ENCODE measurements at places on chromosomes 1 and 21.

DNA sequence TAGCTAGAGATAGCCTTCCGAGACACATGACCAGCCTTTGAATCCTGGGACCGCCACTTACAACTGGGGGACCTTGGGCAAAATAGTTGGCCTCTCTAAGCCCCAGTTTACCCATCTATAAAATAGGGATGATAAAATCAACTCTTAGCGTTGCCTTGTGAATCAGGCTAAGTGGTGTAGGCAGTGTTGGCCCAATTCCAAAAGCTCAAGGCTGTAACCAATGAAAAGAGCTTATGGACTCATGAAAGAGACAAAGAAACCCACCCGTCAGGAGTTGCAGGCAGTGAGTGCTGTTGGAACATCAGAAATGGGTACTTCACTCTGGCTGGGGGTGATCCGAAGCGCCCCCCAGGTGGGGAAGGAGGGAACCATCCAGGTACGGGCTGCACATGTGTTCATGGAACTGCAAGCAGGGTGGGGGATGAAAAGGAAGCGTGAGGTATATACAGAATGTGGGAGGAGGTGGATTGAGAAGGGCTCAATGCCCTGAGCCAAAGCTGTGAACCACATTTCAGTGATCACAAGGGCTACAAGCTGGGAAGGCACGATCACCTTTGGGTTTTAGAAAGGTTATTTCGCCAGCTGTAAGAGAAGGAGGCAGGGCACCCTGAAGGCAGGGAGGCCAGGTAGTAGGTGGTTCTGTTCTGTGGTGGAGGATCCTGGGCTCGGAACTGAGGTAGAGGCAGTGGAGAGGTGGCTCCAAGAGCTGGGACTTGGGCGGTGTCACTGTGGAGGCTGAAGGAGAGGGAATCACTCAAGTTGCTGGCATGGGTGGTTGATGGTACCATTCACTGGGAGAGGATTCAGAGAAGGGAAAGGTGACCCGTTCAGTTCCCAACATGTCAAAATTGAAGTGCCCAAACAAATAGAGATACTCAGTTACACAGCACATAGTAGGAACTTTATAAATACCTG lies 11.4 kb upstream of the KIAA1614 start:
- DNase-seq, result no peak

DNA sequence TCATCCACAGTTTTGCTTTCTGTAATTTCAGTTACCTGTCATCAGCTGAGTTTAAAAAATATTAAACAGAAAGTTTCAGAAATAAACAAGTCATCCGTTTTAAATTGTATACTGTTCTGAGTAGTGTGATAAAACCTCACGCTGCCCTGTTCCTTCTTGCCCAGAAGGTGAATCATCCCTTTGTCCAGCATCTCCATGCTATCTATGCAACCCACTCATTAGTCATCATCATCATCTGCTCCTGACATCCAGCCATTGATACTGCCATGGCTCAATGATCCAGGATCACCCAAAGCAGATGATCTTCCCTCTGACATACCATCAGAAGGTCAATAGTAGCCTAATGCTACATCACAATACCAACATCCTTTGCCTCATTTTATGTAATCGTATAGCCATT lies 198.3 kb downstream of the SLC44A5 start:
- DNase-seq, result no peak

DNA sequence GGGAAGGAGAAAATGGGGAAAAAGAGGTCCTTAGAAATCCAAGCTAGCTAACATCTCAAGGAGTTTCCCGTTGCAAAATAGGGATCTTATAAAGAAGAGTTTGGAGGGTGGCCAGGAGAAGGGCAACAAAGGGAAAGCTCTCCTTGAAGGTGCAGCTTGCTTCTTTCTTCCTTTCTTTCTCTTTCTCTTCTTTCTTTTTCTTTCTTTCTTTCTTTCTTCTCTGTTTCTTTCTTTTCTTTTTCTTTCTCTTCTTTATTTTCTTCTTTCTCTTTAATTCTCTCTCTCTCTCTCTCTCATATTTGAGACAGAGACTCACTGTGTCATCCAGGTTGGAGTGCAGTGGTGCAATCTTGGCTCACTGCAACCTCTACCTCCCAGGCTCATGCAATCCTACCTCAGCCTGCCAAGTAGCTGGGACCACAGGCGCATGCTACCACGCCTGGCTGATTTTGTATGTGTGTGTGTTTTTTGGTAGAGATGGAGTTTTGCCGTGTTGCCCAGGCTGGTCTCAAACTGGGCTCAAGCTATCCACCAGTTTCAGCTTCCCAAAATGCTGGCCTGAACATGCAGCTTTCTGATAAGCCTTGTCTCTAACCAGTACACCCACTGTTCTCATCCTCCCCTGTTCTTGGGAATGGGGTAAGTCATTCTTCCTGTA lies 44.4 kb downstream of the RNF11 start:
- no peak for DNase-seq

DNA sequence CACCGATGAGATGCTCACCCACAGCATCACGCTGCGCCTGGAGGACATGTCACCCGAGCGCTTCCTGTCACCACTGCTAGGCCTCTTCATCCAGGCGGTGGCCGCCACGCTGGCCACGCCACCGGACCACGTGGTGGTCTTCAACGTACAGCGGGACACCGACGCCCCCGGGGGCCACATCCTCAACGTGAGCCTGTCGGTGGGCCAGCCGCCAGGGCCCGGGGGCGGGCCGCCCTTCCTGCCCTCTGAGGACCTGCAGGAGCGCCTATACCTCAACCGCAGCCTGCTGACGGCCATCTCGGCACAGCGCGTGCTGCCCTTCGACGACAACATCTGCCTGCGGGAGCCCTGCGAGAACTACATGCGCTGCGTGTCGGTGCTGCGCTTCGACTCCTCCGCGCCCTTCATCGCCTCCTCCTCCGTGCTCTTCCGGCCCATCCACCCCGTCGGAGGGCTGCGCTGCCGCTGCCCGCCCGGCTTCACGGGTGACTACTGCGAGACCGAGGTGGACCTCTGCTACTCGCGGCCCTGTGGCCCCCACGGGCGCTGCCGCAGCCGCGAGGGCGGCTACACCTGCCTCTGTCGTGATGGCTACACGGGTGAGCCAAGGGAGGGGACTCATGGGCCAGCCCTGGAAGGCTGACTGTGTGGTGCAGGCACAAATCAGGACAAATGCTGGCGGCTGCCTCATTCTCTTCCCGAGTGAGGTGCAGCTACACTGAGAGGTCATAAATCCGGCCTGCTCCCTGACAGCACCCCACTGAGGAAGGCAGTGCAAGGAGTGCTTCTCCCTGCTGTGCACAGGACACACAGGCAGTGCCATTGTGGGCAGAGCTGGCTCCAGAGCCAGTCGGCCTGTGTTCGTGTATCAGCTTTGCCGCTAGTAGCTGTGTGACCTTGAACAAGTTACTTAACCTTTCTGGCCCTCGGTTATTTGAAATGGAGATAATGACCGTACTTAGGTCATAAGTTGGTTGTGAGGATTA lies 9.4 kb downstream of the CELSR2 start:
- no peak for DNase-seq

DNA sequence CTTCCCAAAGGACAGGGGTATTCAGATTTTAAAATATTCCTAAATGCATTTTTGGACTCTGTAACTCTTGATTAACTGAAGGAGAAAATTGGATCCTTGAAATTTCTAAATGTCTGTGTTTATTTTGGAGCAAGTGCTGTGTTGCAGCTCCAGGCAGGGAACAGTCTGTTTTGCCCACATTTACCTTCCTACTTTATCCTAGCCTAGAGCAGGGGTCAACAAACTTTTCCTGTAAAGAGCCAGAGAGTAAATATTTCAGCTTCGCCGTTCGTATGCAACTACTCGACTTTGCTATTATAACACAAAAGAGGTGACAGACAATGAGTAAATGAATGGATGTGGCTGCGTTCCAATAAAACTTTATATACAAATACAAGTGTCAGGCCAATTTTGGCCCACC lies 402.2 kb downstream of the GPATCH2 start:
- no peak for DNase-seq

DNA sequence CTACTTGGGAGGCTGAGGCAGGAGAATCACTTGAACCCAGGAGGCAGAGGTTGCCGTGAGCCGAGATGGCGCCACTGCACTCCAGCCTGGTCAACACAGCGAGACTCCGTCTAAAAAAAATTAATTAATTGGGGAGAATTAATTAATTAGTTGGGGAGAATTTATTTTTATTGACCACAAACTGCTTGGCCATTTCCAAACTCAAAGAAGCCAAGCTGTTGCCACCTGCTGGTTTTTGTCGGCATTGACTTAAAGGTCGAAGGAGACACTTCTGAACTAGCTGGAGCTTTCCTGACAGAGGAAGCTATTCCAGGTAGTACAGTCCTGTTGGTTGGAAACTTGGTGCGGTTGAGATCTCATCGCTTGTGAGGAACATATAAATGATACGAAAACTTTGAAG lies 13.1 kb downstream of the MAP1LC3C start:
- DNase-seq, result no peak

DNA sequence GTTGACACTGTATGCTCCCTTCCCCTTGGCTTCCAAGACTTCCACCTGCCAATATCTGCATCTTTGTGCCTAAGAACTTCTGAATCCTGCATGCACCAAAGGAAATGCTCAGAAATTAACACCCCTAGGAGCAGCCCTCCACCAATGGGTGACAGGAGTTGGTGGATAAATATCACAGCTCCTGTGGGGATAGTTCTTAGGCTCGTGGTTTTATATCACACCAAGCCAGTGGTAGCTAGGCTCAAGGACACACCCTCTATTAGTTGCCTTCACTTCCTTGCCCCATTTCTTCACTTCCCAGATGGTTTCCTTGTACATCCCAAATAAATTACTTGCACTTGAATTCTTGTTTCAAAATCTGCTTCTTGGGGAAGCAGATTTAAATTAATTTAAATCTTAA lies 16.9 kb upstream of the CDC14A start:
- DNase-seq, result no peak

GRCh38 chr1:82628887-82629286 lies 828.2 kb downstream of the ADGRL2 start:
- no peak for DNase-seq

DNA sequence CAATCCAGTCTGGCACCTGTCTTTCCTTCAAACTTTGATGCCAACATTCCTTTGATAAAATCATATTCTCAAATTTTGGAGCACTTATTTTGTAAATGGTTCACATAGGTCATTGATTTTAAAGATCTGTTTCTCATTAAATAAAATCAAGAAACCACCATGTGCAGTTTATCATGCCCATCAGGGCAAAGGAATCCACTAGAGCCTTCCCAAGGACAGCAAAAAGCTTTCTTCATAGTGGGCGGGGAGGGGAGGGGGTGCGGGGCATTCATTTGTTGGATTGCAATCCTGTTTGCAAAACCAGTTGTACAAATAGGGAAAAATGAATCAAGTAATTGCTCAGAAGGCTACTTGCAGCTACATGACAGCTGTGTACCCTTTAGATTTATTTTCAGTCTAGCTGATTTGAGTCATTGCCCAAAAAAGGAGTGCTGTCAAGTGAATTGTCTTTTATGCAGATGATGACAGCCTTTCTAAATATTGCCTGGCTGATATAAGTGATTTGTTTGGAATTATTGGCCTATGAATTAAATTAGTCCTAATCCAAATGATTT lies 23.0 kb downstream of the LRRC8B start:
- DNase-seq, result no peak

DNA sequence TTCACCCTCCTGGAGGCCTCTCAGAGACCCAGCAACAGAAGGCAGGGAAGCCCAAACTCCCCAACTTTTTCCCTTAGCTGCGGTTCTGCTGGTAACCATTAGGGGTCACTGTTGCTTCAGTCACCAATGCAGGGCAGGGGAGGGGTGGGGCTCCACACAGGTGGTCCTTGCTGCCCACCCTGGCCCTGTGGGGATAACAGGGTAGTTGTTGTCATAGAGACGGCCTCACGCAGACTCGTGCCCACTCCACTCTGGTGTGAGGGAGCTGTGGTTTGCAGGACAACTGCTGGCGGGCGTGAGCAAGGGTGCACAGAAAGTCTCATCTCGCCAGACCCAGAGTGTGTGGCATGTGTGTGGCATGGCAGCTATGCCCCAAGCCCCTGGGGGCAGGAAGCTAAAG lies 19.9 kb downstream of the INSRR start:
- DNase-seq, result no peak

- no peak for DNase-seq
Observed at GRCh38 chr1:5389101-5389885, 602.9 kb downstream of the NPHP4 start.

- no peak for DNase-seq
Observed at GRCh38 chr1:175129997-175130648, 62.5 kb downstream of the KIAA0040 start.

DNA sequence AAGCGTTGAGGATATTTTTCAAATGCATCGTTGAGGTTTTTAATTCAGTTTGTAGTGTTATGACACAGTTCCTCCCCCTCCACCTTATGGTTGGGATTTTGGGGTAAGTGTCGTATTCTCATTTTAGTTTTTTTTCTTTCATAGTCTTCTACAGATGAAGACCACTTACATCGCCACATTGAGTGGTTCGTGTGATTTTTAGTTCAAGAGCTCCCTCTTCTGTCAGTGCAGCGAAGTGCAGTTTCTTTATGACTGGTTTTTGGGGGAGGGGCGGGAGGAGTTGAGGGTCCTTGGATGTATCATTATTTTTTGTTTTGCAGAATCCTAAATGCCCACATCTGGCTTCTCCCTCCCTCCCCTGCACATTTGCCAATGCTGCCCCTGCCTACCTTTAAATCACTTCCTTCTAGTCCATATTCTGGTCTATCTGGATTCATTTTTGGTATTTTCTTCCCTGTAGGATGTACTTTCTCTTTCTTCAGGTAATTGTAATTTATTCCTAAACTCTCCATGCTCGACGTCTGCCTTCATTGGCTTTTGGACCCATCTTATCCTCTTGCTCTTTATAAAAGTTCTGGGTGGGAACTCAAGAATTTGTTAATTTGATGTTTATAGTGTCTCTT lies 433.1 kb downstream of the CAMTA1 start:
- peak; percentile 28 for DNase-seq

All from smooth muscle cell of the brain vasculature (primary cell).